Stimulated activated CD8-positive, alpha-beta memory T cell treated with anti-CD3 and anti-CD28 coated beads, Interleukin-4, amount 100 ng/mL, for 24 hours (primary cell): ENCODE measurements at places on chromosomes 12 and 14.

GRCh38 chr12:111596985-111597830 is 1.9 kb downstream of the ATXN2 start:
- DNase-seq, result no peak

GRCh38 chr12:113261847-113262470 is 40.7 kb downstream of the TPCN1 start:
- no peak for DNase-seq

GRCh38 chr12:57850854-57851430 is 4.4 kb upstream of the CTDSP2 start:
- no peak for DNase-seq

GRCh38 chr12:95227818-95228356 is 10.3 kb downstream of the VEZT start:
- no peak for DNase-seq

GRCh38 chr12:118743896-118744700 is 237.2 kb upstream of the SRRM4 start:
- no peak for DNase-seq

DNA sequence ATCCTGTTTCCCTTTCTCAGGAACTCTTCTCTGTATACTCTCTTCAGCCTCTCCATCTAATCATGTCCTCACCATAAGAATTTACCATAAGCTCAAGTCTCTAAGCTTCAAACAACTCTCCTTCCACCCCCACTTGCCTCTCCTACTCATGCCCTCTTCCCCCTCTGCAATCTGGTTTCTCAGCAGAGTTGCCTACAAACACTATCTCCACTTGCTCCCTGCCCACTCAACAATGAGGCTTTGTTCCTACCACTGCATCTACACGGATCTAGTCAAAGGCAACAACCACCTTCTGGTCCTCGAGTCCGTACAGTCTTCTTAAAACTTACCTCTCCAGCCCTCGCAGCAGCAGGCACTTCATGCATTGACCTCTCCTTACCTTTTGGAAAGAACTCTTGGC is 17.2 kb upstream of the FBLN5 start:
- no peak for DNase-seq

- DNase-seq, result no peak
Measured at GRCh38 chr14:80315681-80316080, 104.4 kb upstream of the DIO2 start.

DNA sequence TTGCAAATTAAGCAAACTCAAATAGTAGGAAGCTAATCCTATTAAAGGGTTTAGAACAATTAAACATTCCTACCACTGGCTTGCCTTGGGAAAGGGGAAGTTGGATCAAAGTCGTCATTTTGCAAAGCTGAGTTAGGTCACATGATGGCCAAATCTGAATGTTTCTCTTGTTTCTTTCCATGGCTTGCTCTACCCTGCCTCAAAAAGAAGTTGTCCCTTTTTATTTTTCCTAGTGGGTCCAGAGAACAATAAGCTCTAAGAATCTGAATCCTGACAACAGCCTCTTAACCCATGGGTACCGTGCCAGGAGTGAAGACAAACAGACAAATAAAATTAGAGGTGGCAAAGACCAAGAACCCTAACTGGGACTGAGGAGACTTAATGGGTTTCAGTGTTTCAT is 26.2 kb upstream of the NPFF start:
- DNase-seq, result no peak

DNA sequence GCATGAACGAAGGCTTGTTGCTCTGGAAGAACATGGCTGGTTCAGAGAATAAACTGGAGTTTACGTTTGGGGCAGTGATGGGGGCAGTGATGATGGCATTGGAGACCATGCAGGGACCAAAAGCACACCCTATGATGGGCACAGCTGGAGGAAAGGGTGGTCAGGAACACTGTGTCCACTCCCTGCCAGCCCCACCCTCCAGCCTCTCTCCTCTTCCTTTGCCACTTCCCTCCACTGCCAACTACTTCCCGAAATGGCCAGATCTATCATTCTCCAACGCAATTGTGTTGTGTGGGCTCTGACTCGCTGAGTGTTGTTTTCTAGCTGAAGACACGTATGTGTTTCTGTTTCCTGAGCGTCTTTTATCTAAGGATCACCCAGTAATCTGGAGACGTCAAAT is 39.3 kb upstream of the GSG1 start:
- no peak for DNase-seq
